Effector CD8-positive, alpha-beta T cell (primary cell): ENCODE measurements at places on chromosomes 2 and 18.

- DNase-seq, result no peak
Observed at GRCh38 chr2:144668493-144669110, 148.7 kb upstream of the ZEB2 start.

DNA sequence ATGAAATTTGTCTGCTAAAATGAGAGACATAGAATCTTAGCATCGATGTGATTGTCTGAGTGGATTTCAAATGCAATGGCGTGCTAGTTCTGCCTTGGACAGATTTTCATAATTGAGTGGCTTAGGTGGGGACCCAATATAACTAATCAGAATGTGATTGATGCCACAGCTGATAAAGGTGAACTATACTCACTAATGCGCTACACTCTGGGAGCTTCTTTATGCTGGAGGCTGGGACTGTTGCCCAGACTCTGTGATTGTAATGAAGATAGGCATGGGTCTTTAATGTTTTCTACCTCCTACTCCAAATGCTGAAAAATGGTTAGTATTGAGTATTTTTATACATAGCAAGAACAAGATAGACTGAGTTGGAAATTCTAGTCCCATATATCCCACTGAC is 339.5 kb upstream of the SLC39A10 start:
- DNase-seq, result no peak

GRCh38 chr2:106012591-106013347 is 181.3 kb downstream of the UXS1 start:
- DNase-seq, result no peak

GRCh38 chr18:77002496-77002895 is 130.1 kb downstream of the MBP start:
- no peak for DNase-seq

- no peak for DNase-seq
Observed at GRCh38 chr2:105640246-105640645, 104.5 kb upstream of the NCK2 start.

- DNase-seq, result no peak
Observed at GRCh38 chr2:100182494-100183361, 40.3 kb upstream of the AFF3 start.

GRCh38 chr2:150486539-150487484 is 655 bp downstream of the RND3 start:
- no peak for DNase-seq

- no peak for DNase-seq
Observed at GRCh38 chr2:10924859-10925258, 13.1 kb downstream of the KCNF1 start.

DNA sequence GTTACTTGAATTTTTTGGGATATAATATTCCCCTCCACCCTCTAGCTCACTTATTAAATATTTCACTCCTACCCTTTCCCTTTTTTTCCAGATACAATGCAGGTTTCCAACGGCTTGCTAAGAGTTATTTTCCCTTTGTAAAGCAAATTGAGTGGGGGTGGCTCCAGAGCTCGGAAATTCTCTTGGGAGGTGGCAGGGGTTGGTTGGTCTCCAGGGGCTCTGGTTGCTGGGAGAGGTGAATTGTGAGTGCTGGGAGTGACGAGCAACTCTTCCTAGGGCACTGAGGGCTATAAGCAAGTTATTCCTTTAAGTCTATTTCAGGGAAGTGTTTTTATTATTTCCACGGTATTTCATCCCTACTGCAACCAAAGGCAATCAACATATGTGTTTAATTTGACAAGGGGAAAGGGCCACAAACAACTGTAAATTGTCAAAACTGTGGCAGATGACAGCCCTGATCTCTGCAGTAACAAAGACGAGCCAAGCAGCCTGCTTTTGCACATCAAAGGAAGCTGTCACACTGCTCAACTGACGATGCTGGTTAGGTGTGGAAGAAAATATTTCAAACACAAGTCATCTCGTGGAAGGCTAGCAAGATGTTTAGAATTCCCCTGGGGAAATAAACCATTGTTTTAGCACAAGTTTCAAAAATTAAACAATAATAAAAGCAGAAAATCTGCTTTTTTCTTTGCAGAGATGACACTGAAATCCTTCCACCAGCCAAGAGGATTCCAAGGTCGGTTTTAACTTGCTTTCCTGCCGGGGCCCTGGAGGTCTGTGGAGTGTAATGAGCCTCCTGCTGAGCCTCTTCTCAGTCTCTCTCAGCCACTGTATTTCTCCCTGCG is 34.8 kb upstream of the ASXL2 start:
- DNase-seq, result no peak

- DNase-seq, result no peak
Observed at GRCh38 chr18:3441290-3441689, 8.7 kb upstream of the TGIF1 start.

DNA sequence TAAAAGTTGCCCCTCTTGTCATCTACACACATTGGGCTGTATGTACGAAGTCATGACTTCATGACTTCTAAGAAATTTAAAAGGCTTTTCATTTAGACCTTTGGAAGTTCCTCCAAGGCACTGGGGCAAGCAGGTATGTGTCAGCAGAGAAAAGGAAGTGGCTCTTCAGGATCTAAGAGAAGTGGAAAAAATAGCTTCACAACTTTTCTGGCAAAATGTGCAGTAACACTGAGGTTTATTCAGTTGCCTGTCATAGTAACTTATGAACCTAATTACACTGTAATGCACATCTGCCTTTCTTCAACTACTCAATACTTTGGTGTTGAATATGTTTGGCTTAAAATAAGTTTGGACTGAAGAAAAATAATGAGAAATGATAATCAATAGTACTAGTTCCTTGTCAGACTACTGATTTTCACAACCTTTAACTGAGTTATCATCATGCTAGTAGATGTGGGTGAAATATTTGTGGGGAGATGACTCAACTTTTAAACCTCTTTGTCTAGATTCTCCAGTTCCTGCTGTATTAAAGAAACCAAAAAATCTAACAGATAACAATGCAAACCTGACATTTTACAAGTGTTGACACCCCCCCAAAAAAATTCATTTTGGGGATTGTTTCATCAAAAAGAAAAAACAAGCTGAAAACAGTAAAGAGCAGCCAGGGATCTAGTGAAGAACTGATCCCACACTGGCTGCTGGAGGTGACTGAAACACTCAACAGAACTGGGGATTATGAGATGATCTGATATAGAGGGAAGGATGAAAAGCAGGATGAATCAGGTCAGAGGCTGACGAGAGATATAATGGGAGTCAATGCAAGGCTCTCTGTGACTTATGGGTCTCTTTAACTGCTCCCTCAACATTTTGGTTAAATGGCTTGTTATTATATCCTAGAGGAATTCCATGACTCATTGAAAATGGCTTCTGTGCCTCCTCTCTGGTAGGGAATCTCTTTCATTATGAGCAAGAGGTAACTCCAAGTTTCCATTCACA is 84.6 kb downstream of the COLEC12 start:
- DNase-seq, result no peak

GRCh38 chr18:74412116-74412880 is 44.8 kb downstream of the DIPK1C start:
- no peak for DNase-seq

- DNase-seq, result no peak
Observed at GRCh38 chr18:41569867-41570266, 385.2 kb upstream of the PIK3C3 start.

DNA sequence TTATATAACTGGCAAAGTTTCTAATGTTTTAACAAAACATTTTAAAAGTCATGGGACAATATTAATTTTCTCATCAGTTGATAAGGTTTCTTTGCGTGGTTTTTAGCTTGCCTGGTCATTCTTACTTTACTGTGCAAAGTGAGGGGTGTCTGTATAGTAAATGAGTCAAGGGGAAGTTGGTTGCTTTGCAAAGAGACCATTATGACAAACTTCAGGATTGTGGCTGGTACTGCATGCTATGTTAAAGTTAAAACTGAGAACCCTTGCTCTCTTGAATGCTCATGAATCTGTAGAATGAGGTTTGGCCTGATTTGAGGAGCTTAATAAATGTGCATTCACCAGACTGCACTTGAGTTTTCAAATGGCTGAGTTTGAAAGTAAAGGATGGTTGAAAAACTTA is 47.0 kb downstream of the COL4A4 start:
- no peak for DNase-seq

DNA sequence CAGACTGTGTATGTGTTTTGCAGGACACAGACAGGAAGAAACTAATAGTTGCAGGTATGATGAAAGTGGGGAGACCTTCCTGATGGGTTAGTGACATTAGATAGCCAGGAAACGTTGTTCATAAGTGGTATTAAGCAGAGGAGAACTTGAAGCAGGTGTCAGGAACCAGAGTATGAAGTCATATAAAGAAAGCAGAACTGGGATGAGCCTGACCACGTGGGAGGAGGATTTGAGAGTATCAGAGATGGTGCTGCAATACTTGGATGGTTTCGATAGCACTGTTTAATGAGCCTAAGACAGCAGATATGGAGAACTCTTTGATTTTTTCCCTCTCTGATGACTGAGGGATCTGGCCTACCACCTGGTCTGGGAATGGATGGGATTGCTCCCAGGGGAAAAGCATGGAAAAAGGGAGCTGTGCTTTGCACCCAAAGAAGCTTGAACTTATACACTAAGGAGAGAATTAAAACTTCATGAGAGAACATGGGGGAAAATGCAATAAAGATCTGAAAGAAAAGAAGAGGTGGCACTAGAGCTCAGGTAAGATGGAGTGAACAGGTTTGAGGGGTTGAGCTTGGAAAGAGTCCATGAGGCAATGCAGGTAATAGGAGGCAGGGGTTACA is 226.0 kb upstream of the LRRTM1 start:
- no peak for DNase-seq

DNA sequence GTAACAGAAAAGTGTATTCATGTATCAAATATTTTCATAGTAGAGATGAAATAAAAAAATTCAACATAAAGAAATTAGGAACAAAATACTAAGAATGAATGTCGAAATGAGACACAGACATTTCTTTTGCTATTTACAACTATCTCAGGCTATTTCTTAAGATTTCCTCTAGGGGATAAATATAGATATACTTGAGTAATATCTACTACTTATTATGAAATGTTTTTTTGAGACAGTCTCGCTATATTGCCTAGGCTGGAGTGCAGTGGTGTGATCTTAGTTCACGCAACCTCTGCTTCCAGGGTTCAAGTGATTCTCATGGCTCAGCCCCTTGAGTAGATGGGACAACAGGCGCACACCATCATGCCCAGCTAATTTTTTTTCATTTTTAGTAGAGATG is 326.1 kb downstream of the RNF144A start:
- no peak for DNase-seq

DNA sequence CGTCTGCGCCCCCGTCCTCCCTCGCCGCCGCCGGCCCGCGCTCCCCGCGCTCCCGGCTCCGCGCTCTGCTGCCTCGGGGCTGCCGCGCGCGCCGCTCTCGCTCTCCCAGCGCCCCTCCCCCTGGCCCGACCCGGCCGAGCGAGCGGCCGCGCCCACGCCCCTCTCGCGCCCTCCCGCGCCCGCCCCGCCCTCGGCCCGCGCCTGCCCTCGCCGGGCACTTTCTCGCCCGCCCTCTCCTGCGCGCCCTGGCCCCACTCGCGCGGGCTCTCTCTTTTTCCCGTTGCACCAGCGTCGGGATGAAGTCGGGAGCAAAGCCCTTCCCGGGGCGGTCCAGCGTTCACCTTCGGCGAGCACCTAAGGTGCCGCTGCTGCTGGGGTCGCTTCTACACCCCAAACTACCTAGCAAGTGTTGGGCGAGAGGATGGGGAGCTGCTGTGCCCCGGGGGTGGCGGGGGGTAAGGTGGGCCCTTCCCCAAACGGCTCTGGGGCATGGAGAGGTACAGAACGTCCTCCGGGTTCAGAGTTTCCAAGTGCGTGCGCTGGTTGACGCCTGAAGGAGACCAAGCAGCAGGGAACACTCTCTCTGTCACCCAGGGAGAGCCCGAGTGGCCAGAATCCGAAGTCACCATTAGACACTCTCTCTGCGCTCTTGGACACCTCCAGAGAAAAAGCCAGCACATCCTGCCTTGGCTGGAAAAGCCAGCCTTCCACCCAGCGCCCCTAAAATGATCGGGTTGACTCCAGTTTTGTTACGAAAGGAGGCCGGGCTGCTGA is at the start of gene COLEC12:
Gene COLEC12, minus strand, starts transcription at position 70 of the 774 bp plus-strand sequence. CDS start 187 bp downstream, outside the sequence.
- DNase-seq, result no peak

- no peak for DNase-seq
Observed at GRCh38 chr2:39069890-39070465, 50.9 kb downstream of the SOS1 start.

GRCh38 chr2:9178904-9179571 is 27.6 kb upstream of the ASAP2 start:
- DNase-seq, result no peak

- no peak for DNase-seq
Observed at GRCh38 chr2:236828820-236829219, 256.9 kb upstream of the COPS8 start.

DNA sequence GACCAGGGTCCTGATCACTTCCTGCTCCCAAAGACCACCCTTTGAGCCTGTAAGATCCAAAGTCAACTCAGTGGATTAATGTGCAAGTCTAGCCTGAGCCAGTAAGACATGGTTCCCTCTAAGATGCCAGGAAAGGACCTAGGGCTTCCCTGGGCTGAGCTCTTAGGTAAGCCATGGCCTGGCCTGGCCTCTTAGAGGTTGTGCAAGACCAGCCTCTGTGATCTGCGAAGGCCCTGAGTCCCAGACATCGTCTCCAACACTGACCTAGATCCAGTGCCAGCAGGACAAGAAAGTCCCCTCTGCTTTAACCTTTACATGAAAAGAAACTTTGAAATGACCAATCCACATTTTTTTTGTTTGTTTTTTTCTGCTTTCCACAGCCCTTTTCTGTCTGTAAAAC is 73.6 kb upstream of the CYP1B1 start:
- DNase-seq, result no peak

DNA sequence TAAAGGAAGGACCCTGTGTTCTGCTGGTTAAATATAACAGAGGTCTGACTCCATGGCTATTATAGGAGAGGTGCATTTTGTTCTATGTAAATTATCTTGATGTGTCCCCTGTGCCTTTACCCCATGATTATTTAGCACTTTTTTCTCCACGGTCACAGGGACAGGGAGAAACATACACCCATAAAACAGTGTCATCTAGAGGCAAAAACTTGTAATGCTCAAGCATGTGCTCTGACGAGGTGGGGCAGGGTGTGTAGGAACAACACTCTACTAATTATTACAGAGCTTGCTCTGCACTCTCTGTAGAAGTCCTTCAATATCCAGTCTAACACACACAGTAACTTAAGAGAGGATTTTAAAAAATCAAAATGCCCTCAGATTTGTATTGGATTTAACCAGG is 187.9 kb downstream of the NEDD4L start:
- DNase-seq, result no peak

GRCh38 chr2:2146969-2147900 is 183.8 kb downstream of the MYT1L start:
- no peak for DNase-seq

- DNase-seq, result no peak
Observed at GRCh38 chr2:199302851-199303250, 154.9 kb downstream of the SATB2 start.
